ENCODE measurements at places on chromosomes 2 and 18.

DNA sequence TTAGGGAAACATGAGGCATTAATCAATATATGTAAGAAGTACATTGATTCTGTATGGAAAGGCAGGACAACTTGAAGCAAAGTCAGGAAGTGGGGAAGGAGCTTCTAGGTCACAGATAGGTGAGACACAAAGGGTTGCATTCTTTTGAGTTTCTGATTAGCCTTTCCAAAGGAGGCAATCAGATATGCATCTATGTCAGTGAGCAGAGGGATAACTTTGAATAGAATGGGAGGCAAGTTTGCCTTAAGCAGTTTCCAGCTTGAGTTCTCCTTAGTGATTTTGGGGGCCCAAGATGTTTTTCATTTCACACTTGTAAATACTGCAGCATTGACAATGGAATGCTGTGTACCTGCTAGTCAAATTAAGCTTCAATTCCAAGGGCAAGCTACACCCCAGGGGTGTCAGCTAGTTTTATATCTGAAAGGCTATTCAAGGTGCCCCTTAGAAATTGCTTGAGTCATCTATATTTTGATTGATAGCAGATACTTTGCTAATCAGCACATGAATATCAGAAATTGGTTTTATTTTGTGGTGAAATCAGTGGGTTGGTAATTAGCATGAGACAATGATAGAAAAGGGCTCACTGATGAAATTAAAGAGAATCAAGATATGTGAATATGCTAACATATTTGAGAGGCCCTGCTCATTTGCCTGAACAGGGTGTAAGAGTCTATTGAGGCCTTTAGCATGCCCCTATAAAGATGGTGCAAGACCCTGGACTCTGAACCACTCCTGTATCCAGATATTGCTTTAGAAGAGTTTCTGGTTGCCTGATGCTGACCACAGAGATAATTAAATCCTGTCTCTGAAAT is 131.5 kb downstream of the TMEM17 start:
- no peak for DNase-seq

- no peak for DNase-seq
Observed at GRCh38 chr2:236901956-236902355, 183.7 kb upstream of the COPS8 start.

- no peak for DNase-seq
Observed at GRCh38 chr2:206853915-206854314, 85.4 kb upstream of the CPO start.

GRCh38 chr2:203859030-203859789 is 8.4 kb upstream of the CTLA4 start:
- DNase-seq: no peak

DNA sequence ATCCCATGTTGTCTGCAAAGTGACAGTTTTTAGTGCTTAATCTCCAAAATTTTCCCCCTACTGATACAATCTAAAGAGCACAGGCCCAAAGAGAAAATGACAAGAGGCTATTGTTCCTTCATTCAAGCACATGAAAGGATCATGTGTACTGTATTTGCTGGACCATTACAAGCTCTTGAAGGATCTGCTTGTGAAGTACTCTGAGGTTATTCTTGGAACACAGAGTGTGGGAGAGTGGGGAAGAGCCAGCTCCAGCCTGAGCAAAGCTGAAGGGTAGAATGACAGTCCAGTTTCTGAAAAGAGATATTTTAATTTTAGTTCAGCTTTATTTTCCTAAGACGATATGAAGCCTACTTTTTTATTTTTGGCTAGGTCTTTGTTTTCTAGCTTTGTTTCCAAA is 112.2 kb downstream of the GALNT3 start:
- no peak for DNase-seq

DNA sequence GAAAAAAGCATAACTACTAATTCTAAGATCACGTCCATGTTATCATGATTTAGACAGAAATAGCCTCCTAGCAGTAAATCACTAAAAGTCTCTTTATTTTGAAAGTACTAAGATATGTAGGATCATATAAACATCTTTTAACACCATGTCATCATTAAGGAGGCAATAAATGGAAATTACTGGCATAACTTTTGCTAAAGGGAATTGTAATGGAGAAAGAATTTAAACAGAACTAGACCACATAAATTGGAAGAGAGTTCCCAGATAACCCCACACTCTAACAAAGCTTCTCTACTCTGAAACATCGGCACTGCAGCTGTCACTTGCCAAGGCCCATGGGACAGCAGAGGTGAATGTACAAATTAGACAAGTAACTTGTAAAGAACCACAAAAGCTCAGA is 29.5 kb downstream of the STK39 start:
- DNase-seq: no peak

DNA sequence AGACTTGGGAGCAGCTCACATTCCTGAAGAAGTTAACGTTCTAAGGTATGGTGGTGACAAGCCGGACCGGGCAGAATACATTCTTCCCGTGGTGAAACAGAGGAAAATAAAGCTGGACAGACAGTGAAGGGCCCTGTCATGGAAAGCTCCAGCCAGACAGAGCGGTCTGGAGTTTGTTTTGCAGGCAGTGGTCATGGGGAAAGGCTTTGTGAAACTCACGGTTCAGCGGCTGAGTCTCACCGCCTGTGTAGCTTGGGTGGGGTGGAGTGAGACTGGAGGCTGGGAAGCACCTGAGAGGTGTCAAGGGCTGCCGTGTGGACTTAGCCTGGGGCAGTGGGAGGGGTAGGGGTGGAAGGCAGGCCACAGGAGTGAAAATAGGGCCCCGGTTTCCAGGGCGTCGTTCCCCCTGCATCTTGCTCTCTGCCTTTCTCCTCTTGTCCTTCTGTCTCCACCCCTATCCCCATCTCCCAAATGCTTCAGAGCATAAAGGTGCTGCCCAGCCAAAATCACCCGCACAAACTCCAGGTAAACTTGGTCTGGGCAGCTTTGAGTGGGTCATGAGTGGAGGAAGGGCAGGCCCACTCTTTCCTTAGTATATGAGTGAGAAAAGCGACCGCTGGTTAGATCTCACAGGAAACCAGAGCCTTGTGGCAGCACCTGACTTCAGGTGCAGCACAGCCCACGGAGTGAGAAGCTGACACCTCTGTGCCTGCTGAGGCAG is 11.4 kb upstream of the SLC20A1 start:
- DNase-seq: no peak

DNA sequence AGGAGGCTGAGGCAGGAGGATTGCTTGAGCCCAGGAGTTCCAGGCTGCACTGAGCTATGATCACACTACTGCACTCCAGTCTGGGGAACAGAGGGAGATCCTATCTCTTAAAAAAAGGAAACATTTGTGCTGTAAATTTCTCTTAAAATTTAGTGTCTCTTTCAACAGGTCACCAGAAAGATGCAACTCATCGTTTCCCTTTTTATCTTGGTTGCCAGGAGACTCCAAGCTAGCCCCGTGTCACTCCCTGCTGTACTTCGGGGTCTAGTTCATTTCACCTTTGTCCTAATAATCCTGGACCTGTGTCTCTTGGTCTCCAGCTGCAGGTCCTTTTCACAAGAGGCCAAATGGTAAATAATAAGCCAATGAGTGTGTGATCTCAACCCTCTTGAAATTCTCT is 7.1 kb downstream of the HS1BP3 start:
- DNase-seq: no peak

GRCh38 chr2:106358081-106358480 is 110.1 kb downstream of the RGPD3 start:
- DNase-seq: peak; percentile 25

DNA sequence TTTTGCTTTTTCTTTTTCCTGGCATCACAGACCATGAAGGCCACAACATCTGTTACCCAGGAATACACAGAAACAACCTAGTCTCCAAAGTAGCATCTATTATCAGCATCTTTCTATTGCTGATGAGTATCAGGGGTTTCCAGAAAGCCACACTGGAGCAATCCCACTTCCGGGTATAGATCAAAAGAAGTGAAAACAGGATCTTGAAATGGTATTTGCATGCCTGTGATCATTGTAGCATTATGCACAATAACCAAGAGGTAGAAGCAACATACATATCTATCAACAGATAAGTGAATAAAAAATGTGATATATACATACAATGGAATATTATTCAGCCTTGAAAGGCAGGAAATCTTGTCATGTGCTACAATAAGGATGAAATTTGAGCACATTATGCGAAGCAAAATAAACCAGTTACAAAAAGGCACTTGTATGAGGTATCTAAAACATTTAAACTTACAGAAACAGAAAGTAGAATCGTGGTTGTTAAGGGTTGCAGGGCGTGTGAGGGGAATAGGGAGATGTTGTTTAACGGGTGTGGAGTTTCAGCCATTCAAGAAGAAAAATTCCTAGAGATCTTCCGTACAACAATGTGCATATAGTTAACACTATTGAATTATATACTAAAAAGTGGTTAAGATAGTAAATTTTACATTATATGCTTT is 115.1 kb downstream of the KCNE4 start:
- DNase-seq: peak; percentile 40

DNA sequence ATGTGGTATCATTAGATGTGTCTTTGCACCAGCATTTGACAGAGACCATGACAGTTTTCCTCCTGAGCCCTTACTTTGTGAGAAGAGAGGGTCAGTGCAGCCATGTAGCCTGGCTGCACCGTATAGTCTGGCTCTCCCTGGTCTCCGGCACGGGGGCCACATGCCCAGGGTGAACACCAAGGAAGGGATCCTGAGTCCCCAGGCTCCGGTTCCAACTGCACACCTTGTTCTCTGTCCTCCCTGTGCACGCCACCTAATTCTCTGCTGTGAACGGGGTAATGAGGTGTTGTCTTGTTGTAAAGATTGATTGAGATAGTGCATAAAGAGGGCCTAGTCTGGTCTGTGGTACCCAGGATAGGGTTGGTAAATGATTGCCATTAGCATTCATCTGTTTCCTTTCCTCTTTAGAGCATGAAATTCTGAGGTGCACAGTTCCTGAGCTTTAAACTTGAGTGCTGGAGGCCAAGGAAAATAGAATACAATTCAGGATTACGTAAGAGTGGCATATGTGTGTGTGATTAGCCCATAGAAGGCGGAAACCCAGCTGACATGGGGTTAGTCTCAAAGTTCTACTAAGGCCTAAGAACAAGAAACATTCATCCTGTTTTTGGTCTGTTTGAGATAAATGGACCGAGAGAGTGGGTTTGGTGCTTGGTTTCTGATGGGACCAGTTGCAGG is 55.5 kb downstream of the NCK2 start:
- DNase-seq: no peak

DNA sequence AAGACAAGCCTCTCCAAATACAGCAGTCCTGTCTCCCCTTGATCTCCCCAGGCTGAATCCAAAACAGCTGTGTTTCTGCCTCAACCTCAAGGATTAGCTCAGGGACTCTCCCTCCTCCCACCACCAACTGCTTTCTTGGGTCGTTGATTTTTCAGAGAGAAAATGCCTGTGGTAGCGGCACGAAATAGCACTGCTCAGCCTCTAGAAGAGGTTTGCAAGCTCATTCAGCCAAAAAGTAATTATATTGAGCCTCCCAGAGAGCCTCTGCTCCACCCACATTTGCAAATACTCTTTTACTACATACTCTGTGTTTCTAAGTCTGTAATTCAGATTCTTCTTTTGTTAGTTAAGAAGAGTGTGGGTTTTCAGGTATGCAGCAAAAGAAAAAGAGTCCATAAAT is 396.4 kb upstream of the TNP1 start:
- no peak for DNase-seq

- DNase-seq: no peak
Observed at GRCh38 chr2:151655663-151656398, 78.4 kb downstream of the NEB start.

DNA sequence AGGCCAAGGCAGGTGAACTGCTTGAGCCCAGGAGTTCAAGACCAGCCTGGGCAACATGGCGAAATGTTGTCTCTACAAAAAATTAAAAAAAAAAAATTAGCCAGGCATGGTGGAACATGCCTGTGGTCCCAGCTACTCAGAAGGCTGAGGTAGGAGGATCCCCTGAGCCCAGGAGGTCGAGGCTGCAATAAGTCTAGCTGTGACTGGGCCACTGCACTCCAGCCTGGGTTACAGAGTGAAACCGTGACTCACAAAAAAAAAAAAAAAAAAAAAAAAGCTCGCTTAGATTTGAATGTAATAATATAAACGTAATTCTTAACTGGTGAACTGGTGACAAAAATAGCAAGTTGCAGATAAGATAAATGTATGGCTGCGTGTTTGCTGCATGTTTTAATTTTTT is 56.5 kb downstream of the TFCP2L1 start:
- DNase-seq: no peak

- no peak for DNase-seq
Observed at GRCh38 chr2:142415461-142415860, 284.6 kb upstream of the LRP1B start.

DNA sequence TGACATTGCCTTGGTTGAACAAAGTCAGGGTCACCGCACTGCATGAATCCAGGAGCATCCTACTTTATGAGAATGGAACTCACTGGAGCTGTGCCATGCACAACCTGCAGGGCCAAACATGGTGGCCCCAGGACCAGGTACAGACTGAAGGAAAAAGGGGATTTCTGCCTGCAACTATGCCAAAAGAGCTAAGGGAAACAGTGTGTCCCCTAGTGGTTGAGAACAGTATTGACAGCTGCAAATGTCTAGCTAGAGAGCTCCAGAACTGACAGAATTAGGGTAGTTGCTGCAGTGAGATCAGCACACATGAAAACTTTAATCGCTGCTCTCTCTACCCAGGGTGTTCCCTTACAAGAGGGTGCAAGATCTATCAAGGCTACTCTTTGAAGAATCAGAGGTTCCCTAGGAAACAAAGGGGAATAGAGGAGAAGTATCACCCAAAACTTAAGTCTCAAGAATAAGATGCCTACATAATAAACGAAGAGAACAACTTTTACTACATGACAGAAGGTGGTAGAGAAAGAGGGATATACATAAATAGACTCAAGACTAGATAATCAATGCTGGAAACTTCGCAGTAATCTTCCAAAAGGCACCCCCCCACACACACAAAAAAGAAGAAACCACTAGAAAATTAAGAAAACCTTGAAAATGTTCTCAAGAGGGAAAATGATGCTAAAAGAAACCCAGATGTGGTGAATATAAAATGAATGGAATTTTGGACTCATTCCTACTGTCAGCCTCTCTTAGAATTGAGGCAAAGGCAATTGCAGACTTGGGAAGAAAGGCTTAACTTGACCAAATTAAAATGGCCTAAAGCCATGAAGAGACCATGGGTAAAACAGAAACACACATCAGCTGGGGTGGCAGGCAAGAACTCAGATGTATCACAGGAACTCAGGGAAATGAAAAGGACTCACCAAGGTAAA is 43.6 kb upstream of the IHH start:
- no peak for DNase-seq

DNA sequence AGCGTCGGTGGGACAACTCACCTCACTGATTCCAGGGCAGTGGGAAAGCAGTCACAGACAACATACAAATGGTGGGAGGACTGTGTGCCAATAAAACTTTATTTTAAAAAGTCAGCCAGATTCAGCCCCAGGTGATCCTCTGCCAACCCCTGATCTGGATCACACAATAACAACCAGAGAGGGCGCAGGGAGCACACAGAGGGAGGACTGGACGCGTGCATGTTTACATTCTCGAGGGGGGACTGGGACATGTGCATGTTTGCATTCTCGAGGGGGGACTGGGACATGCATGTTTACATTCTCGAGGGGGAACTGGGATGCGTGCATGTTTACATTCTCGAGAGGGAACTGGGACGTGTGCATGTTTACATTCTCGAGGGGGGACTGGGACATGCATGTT is 209.5 kb downstream of the NDUFA10 start:
- DNase-seq: no peak

- no peak for DNase-seq
Observed at GRCh38 chr18:45139478-45139877, 458.8 kb downstream of the SETBP1 start.
